Gastroesophageal sphincter (tissue), 4 donors: ENCODE measurements at places on chromosomes 12 and 14.

DNA sequence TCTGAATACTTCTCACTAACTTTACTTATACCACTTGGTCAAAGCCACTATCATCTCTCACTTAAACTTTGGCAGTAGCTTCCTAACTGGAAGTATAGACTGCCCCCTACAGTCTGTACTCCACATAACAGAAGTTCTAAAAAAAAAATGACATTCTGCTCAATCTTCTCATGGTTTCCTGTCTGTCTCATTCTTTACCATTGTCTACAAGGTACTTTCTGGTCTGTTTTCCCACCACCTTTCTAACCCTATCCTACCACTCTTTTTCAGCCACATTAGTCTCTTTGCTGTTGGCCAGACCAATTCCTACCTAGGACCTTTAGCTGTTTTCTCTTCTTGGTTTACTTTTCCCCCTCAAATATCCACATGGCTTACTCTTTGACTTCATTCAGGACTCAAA lies 14.7 kb downstream of the CPSF6 start:
- no peak for ATAC-seq

DNA sequence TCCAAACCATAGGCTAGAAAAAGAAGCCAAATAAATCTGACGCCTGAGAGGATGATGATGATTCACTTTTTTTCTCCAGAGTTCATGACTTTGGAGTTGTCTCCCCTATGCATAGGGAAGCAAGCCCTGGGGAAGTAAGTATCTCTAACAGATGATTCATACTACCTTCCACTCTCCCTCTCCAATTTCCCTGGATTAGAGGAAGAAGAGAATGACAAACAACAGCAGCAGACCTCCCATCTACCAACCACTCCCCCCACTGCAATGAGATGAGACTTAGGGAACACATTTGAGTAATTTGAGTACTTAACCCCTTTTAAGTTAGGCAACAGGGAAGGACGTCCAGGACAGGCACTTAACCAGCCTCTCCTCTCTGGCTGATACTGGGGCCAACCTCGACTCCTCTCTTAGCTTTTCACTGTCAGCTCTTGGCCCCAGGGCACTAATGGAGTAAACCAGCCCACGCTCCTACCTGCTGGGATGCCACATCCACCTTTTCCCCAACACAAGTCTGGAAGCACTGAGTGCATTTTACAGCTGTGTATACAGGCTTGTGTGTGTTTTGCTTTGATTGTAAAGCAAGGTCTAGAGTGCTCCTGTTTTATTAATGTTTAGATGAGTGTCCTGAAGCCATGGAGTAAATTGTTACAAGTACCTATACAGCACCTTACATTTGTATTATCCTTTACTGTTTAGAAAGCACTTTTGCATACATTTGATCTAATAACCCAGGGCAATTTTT lies 180.7 kb downstream of the PHLDA1 start:
- no peak for ATAC-seq

GRCh38 chr12:68368327-68368726 lies 36.2 kb upstream of the MDM1 start:
- ATAC-seq = no peak

- no peak for ATAC-seq
Observed at GRCh38 chr12:98532687-98533304, 17.4 kb downstream of the TMPO start.
